Glomerular endothelial cell (primary cell): ENCODE measurements at places on chromosomes 7 and 10. TPM values are rescaled to one million over a fixed set of nuclear protein-coding genes. Genes with fewer than 3 reads are reported as not detected.

WNT8B gene
- not detected in 2 replicates for total RNA-seq

ADIRF gene
- total RNA-seq = 17.5 and 40.6 TPM in 2 replicates

CALCR gene
- not detected in 2 replicates for total RNA-seq

PTN gene
- total RNA-seq = 1.9 and 2.3 TPM in 2 replicates

HYAL4 gene
- 0.18 TPM in 1 of 2 replicates, not detected in the other for total RNA-seq

BAZ1B gene
- total RNA-seq = 43.4 and 57.2 TPM in 2 replicates

ZPBP gene
- not detected in 2 replicates for total RNA-seq

OGDH gene
- 69.6 and 70.4 TPM in 2 replicates for total RNA-seq

EGFR gene
- 16.8 and 21.7 TPM in 2 replicates for total RNA-seq

SLC39A12 gene
- total RNA-seq = not detected in 2 replicates

PPP1R3A gene
- not detected in 2 replicates for total RNA-seq

BHLHA15 gene
- 0.53 and 0.68 TPM in 2 replicates for total RNA-seq

SYNPO2L gene
- total RNA-seq = not detected in 2 replicates

PNLIPRP3 gene
- total RNA-seq = not detected in 2 replicates

- no peak for DNase-seq
Measured at GRCh38 chr7:73741600-73741999, 3.0 kb upstream of the ABHD11 start.

DNA sequence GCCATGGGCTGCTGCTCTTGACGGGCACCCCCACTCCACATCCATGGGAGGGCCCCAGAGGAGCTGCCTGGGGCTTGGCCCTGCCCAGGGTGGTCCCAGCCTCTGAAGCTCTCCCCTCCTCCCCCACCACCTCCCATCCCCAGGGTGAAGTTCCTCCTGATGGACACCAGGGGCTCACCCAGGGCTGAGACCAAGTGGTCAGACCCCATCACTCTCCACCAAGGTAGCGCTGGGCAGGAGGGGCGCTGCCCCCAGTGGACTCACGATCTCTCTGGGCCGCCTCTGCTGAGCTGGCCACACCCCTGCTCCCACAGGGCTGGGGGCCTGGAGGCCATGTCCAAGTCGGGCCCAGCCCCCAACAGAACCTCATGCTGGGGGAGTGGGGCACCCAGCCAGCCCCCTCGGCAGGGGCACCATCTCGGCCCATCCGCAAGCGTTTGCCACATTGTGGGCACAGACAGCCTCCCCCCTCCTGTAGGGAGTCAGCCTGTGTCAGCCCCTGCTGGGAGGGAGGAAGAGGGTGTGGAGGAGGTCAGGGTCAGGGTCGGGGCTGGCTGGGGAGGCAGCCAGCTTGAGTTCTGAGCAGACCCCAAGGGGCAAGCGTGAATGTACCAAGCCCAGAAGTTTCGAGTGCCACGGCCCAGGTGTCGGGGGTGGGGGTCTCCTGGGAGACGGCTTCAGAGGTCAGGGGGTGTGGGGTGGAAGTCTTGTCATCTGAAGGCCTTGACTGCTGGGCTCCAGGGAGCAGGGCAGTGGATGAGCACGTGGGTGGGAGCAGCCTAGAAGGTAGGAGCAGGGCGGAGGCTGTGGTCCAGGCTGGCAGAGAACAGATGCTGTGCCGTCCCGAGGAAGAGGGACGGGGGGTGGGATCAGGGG, 2.8 kb downstream of the UPK3B start:
- DNase-seq = no peak

DNA sequence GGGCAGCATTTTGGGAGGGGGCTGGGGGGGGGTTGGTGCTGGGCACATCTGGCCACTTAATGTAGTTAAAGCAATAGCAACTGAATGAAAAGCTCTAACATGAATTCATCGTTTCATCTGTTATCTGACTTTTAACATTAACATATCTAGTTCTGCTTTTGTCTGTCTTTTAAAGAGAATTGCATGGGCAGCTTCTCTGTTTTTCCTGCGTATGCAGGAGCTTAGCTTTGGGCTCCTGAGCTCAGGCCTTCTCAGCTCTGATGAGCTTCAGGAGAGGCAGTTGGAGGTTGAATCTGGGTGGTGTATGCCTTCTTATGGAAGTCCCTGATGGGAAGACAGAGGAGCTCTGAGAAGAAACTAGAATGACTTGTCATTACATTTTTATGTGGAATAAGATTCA, 58.4 kb downstream of the DNAJB6 start:
- no peak for DNase-seq

DNA sequence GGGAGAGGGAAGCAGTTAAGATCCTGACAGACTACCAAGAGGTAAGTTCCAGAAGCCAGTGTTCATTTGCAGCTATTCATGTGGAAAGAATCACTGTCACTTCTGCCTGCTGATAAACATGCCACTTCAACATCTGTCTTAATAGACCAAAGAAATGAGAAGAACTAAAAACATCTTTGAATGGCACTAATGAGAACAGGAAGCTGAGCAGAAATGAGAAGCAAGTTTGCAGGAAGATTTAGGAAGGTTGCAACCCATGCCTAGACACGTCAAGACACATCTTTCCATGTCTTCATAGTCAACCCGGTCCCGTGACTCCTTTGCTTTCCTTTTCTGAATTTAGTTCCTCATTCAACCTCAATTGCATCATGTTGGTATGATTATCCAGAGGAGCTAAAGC, 180.0 kb downstream of the PDE1C start:
- no peak for DNase-seq

DNA sequence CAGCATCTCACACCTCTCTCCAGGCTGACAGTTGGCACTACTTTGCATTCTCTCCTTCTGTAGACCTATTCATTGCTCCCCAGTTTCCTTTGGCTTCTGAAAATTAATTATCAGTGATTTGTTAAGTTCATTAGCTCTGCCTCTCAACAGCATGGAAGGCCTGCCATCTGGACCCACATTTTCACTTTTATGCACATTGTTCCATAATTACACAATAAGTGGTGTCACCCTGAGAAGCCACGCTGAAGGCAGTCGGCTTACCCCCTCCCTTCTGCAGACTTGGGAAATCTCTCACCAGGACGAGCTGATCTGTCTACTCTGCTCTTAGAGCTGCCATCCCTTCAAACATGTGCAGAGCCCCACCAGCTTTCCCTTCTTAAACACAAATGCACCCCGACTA, 64.7 kb downstream of the SLIT1 start:
- no peak for DNase-seq

- DNase-seq = no peak
Measured at GRCh38 chr10:28939281-28940157, 262.2 kb downstream of the BAMBI start.

DNA sequence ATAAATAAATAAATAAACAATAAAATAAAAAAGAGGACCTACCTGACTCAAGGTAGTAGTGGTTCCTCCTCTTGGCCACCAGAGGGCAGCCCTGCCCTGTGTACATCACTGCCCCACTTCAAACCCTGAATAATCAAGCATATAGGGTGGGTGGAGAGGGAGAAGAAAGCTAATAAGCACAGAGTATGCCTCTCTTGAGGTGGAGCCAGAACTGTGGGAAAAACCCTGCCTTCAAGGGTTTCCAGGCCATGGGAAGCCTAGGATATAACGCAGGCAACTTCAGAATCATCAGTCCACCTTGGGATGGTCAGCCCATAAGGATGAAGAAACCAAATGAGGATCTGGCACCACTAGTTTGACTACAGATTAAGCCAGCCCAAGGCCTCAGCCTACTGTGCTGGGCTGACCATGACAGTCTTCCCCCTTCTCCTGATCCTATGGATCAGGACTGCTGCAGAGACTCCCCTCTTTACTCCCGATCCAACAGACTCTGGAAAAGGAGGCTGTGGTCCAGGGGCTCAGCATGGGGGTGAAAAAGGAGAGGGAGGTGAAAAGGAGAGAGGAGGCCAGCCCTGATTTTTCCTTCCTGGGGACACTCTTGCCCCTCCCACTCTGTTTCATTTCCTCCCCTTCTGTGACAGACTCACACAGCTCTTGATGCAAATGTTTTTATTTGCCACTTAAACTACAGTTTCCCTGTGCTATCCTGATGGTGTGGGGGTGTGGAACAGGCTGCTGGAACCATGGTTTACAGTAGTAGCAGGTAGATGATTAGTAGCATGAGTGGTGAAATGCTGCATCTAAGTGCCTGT, 10.1 kb downstream of the AVPI1 start:
- no peak for DNase-seq

DNA sequence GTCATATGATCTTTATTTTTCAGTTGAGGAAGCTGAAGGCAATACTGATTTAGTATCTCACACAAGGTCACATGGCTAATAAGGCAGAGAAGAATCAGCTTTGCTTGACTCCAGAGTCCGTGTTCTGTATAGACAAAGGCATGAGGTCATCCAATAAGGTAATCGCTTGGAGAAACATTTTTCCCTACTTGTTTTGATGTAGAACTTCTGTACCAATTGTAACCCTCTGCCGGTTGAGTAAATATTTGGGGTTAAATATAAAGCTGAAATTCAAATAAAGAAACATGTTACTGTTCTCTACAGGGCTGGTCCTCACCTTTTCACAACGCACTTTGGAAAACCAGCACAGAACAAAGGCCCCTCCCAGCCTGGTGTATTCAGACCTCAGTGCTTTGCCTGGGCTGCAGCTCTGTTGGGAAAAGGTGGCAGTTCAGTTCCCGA, 83.0 kb upstream of the INSYN2A start:
- no peak for DNase-seq

GRCh38 chr10:113709221-113709838, 29.6 kb downstream of the CASP7 start:
- no peak for DNase-seq

- no peak for DNase-seq
Measured at GRCh38 chr7:91083855-91084644, 180.2 kb upstream of the FZD1 start.

- DNase-seq = no peak
Measured at GRCh38 chr7:2966466-2967078, 77.1 kb downstream of the CARD11 start.

- no peak for DNase-seq
Measured at GRCh38 chr10:47379901-47380300, 4.2 kb downstream of the ZNF488 start.

- DNase-seq = no peak
Measured at GRCh38 chr10:84783386-84783785, 455.0 kb downstream of the CCSER2 start.

- no peak for DNase-seq
Measured at GRCh38 chr7:130648580-130648979, 20.0 kb downstream of the COPG2 start.

DNA sequence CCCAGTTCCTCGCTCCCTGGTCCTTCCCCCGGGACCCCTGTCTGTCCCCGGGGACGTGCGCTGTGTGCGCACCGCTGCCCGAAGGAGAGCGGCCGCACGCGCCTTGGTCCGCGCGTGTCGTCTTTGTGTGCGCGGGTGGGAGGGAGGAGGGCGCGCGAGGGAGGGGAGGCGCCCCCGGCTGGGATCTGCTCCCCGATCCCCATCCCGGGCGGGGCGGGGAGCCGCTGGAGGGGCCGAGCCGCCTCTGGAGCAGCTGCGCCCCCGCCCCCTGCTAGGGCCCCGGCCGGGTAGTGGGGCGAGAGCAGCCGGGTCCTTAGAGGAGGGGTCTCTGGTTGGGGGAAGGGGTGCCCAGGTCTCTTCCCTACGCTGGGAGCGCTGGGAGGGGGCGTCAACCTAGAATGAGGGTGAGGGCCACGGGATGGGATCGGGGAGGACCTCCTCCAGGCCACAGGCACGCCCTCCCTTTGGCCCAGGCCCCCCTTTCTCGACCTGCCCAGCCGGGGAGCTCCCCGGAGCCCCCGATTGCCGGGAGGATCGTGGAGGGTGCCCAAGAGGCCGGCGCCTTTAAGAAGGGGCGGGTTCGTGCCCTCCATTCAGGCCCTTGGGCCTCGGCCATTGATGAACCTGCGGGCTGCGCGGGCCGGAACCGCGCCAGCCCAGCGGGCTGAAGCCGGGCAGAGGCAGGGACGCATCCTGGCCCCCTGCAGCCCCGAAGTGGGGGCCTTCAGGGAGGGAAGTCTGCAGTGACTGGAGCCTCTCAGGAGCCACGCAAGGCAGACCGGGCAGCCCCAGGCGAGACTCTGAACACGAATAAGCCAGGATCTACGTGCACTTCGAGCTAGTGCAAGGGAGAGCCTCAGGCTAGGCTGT, 678 bp downstream of the SH2B2 start:
- DNase-seq = no peak

DNA sequence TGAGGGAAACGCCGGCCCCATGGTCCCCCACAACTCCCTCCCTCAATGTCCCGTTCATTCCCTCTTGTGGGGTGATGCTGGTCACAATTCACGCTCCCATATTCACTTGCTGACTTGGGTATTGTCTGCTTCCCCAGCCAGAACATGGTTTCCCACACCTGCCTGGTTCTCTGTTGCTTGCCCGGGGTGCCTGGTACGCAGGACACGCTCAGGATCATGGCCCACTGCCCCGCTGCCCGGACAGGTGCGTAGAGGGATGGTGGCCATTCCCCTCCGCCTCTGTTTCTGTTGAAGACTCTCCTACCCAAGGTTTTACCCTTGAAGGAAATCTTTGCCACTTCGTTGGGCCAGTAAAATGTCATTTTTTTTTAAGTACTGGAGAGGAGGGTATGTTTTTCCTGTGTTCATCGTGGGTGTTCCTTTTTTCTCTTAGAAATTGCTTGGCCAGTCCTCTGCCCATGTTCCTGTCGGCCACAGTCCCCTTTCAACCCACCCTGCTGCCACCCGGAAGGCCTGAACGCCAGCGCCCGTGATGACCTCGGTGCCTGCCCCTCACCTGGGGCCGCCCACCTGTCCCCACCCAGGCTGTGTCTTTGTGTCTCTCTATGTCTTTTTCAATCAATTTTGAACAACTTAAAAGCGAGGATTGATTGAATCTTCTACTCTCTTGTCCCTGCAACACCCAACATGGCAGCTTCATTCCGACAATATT, 38.2 kb downstream of the FOXL3 start:
- no peak for DNase-seq

GRCh38 chr7:135811506-135811905, 62.9 kb upstream of the FAM180A start:
- DNase-seq = no peak

DNA sequence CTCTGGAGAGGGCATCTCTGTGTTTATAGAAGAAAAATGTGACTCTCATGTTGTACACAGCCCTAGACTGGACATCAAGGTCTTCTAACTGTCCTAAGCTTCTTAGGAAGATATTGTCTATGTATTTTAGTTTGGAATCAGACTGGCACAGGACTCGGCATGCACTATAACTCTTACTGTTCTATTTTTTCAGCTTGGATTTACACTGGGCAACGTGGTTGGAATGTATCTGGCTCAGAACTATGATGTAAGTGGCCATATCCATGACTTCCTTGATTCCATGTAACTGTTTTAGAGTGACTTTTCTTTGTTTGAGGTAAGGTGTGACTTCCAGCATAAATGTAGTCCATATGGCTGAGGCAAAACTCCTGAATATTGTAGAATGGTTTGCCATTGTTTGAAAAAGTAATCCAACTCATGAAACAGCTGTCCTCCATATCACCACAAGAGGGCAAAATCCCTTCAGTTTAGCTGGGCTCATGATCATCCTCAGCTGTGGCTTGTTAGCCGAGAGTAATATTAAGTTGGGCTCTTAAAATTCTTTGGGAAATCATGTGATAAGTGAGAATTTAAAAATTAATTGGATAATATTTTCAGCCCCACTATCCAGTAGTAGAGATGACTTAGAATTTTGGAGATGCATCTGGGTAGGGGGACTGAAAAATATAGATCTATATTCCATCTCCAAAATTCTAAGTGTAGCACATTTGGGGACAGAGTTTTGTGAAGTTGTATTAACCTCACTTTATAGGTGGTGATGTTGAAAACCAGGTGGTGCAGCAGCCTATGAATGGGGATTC, 10.4 kb downstream of the STMP1 start:
- DNase-seq = no peak

- no peak for DNase-seq
Measured at GRCh38 chr10:27372095-27372494, 131.5 kb upstream of the ACBD5 start.

GRCh38 chr7:142808802-142809583, 38.2 kb downstream of the PRSS2 start:
- no peak for DNase-seq

- no peak for DNase-seq
Measured at GRCh38 chr10:114825513-114826253, 4.1 kb downstream of the FHIP2A start.
